ENCODE measurements at places on chromosomes 3 and 15.

DNA sequence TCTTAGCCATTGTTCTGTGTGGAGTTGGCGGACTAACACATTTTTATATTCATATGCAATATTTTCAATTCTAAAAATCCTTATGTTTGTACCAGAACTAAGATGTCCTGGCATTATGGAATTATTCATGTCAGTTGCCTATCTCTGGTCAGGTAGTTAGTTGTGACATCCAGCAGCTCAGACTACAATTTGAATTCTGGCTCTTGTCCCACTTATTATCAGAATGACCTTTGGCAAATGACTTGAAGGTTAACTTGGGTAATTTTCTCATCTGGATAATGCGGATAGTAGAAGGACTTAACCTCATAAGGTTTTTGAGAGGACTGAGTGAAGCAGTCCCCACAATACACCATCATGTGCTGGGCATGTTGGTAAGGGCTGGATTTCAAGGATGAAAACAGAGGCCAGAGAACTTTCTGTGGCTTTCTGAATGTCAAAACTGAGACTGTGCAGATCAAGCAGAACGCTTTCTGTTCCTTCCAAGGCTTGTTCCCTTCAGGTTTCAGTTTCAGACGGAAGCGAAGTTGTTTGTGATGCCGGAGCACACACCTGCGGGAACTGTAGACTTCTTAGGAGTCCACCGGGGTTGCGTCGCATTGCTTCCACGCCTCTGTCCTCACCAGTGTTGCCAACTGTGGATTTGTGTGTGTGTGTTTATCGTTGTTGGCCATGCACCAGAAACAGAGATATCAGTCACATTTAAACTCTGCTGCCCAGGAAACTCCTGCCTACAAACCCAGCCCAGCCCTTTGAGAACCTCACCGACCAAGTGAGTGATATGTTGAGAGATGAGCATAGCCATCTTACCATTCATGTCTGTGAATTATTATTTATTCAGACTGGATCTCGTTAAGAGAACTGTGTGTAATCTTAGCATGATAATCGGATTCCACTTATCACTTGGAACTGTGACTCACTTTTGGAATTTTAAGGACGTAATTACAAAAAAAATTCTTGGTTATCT lies 76.0 kb downstream of the PTPRG start:
- no peak for DNase-seq

DNA sequence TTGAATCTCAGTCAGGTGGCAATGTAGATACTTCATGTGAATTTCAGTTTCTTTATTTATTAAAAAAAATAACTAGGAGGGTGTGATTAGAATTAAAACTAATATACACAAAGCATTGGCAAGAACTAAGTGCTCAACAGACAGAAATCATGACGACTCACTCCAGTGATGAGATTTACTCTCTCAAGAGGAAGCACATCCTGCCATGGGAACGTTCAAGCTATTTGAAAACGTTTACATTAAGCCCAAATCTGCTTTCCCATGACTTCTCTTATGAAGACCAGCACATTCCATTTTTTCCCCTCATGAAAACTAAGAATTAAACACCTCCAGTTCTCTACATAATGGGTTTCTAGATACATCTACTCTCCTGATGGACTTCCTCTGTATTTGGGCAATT lies 8.5 kb downstream of the WDR53 start:
- no peak for DNase-seq

GRCh38 chr3:41457176-41457575 lies 257.9 kb downstream of the CTNNB1 start:
- DNase-seq, result no peak

DNA sequence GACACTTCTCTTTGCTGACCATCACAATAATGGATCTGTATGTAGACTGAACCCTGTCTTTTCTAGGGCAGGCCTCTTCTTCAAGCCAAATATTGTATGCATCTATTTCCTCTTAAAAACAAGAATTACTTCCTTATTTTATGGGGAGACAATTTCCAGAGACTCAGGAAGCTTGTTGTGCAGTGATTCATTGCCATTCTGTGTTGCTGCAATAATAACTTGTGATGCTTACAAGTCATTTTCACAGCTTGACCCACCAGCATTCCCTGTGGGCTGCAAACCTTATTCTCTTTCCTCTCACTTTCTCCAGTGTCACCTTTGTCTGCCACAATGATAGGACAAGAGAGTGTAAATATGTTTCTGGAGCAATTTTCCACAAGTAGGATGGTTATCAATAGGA lies 276.7 kb upstream of the SGO1 start:
- no peak for DNase-seq

GRCh38 chr3:40333416-40333815 lies 23.9 kb downstream of the EIF1B start:
- no peak for DNase-seq

GRCh38 chr15:51190424-51191068 lies 95.8 kb upstream of the TNFAIP8L3 start:
- no peak for DNase-seq

GRCh38 chr3:158165730-158166129 lies 55.8 kb downstream of the RSRC1 start:
- no peak for DNase-seq

DNA sequence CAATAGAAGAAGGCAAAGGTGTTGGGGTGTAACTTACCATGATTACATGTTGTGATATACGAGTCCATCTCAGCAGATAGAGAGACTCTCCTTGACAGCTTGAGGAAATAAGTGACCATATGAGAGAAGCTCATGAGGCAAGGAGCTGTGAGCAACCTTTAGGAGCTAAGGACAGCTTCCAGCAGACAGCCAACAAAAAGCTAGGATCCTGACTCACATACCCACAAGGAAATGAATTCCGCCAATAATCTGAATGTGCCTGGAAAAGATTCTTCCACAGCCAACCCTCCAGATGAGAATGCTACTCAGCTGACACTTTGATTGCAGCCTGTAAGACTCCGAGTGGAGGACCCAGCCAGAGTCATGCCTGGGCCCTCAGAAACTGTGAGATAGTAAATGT lies 339.6 kb upstream of the TPRG1 start:
- DNase-seq, result no peak
